ENCODE measurements at places on chromosomes 4 and X.

DNA sequence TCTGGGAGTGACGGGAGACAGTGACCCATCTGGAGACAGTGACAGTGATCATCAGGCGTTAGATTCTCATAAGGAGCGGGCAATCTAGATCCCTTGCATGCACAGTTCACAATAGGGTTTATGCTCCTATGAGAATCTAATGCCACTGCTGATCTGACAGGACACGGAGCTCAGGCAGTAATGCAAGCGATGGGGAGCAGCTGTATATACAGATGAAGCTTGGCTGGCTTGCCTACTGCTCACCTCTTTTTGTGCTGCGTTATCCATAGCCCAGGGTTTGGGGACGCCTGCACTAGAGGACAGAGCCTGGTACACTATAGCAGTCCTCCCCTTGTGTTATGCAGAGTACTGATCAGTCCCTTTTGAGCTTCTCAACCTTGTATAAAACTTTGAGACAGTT is 23.5 kb downstream of the NFKB1 start:
- no peak for DNase-seq

GRCh38 chrX:142593361-142593862 is 388.3 kb upstream of the MAGEC2 start:
- DNase-seq, result no peak

DNA sequence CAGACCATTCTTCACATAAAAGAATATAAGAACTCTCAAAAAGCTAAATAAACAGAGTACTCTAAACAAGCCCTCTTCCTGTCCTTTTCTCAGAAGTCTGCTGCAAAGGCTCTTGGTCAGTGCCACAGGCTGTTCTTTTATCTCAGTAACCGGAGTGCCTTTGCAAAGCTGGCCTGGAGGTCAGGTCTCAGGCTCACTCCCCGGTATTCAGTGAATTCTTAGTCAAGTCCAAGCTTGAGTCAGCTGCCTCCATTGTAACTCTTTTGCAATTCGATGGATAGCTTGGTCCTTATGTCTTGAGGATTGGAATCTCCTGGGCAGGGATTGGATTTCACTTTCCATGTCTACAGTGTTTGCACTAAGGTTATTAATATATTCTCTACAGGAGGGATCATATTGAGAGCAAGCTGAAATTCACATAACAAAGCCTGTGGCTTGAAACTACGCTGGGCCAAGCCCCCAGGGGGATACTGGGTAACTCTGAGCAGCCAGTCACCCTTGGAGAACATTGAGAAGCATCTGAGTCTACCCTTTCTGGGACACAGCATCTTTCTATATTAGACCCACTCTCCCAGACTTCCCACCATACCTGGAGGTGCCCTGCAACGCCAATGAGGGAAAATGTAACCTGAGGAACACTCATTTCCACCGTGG is 10.0 kb upstream of the HS6ST2 start:
- no peak for DNase-seq

DNA sequence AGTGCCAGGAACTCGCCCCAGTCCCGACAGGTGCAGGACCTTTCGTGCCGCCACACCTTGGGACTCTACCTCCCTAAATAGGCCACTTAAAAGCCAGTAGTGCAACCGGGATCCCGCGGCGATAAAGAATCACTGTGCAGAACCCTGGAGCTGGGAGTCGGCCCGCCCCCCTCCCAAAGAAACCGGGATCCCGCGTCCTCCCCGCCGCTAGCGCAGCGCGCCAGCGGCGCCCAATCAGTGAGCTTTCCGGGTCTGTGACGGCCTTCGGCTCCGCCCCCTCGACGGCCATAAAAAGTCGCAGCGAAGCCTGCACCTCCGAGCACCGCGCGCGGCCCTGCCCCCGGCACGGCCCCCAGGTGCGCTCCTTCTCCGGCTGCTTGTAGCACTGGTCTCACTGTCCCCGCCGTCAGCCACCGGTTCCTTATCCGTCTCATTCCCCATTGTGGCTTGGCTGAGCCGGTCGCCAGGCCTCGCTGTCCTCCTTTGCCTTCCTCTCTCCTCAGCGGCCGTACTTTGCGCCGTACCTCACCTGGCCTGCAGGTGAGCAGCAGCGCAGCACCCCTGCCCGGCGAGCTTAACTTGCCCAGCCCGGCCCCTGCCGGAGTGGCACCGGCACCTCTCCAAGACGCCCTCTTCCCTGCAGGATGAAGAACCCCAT is at the start of gene LRAT:
TSS of gene LRAT (plus strand) at position 318 of the 658 bp plus-strand sequence. CDS start at position 645, 327 bp downstream.
- DNase-seq, result peak; percentile 27

DNA sequence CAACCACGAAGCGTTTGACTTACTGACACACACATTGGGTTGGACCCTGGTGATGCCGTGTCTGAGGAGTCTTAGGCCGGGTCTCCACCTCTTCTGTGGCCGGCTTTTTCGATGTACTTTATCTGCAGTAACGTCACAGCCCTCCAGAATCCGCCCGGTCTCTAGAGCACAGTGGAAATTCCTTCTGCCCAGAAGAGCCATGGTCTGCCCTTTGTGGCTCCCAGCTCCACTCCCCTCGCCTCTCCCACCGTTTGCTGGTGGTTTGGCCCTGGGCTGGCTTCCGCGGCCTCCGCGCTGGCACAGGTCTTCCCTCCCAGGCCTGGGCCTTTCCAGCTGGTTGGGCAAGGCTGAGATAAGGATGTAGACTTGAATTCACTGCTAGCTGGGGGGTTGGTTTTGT is 4.3 kb downstream of the MAEA start:
- no peak for DNase-seq

- DNase-seq, result no peak
These were observed 741.8 kb upstream of the INTU start for GRCh38 chr4:126890994-126891393.

DNA sequence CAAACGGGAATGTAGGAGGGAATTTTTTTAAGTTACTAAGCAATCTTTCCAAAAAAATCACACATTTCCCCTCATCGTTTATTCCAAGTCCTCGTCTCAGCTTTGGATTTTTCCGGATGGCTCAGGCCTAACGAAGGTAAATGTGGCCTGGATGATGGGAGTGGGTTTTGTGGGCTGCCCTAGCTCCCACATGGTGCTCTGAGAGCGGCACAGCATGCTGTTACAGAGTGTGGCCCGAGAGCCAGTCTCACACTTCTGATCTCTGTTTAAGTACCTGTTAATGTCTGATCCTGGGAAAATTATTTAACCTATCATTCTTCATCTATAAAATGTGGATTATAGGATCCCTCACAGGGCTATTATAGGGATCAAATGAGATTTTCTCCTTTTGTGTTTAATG is 38.2 kb upstream of the ADAM29 start:
- DNase-seq, result no peak

- no peak for DNase-seq
These were observed 55.3 kb downstream of the TMEM131L start for GRCh38 chr4:153521478-153521877.

Measured in stimulated activated CD4-positive, alpha-beta T cell treated with anti-CD3 and anti-CD28 coated beads, Interleukin-12 subunit alpha, Interleukin-12 subunit beta, amount 100 ng/mL, for 4 hours (primary cell).